ENCODE measurements at places on chromosomes 12 and 14. TPM values are rescaled to one million over a fixed set of nuclear protein-coding genes. Genes with fewer than 3 reads are reported as not detected.

The KRT83 gene
- polyA plus RNA-seq = not detected

The A2ML1 gene
- polyA plus RNA-seq = not detected

The KRT80 gene
- polyA plus RNA-seq = not detected

The ING4 gene
- 76.6 TPM for polyA plus RNA-seq

The SYNE3 gene
- 8.8 TPM for polyA plus RNA-seq

The RACGAP1 gene
- 13.7 TPM for polyA plus RNA-seq

The TAC3 gene
- polyA plus RNA-seq = not detected

The IKZF4 gene
- 0.35 TPM for polyA plus RNA-seq

The COPS7A gene
- polyA plus RNA-seq = 36.8 TPM

The KRT2 gene
- not detected for polyA plus RNA-seq

The DEGS2 gene
- polyA plus RNA-seq = 6.5 TPM

The ARID2 gene
- polyA plus RNA-seq = 6.2 TPM

The LRTM2 gene
- polyA plus RNA-seq = not detected

The EID3 gene
- 4.9 TPM for polyA plus RNA-seq

The MYF6 gene
- polyA plus RNA-seq = not detected

The IL25 gene
- not detected for polyA plus RNA-seq

The TCL1A gene
- 4.9 TPM for polyA plus RNA-seq

The CHMP4A gene
- 170 TPM for polyA plus RNA-seq

The TMEM63C gene
- polyA plus RNA-seq = 0.24 TPM

The PLD4 gene
- polyA plus RNA-seq = 103 TPM

The APOF gene
- not detected for polyA plus RNA-seq

The EFCAB11 gene
- 7.8 TPM for polyA plus RNA-seq

The CAPZA3 gene
- polyA plus RNA-seq = not detected

The KSR2 gene
- polyA plus RNA-seq = not detected

The CYP46A1 gene
- polyA plus RNA-seq = not detected

The NOXRED1 gene
- 0.34 TPM for polyA plus RNA-seq
